ENCODE measurements at places on chromosomes 13 and 19.
A peak's percentile ranks its signal among the peaks of the same experiment; 100 is the strongest.

- no peak for DNase-seq
These were observed 38.7 kb downstream of the KATNAL1 start for GRCh38 chr13:30268673-30269072.

- DNase-seq: peak; percentile 89
These were observed 5.5 kb upstream of the PTBP1 start for GRCh38 chr19:791567-792305.

DNA sequence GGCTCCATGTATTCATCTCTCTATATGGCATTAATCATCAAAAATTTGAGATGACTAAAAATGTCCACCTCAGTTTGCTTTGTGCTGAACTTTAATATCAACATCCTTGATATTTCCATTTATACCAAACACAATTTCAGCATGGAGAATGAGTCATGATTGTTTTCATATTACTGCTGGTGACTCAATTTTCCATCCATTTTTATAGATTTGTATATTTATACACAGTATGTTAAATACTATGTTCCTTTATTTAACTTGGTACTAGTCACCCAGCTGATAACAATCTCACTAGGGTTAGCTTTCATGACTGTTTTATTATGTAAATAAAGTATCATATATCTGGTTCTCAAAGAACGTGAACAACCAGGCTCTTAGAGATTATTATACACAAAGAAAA, 1255.1 kb downstream of the SLITRK1 start:
- DNase-seq: no peak

DNA sequence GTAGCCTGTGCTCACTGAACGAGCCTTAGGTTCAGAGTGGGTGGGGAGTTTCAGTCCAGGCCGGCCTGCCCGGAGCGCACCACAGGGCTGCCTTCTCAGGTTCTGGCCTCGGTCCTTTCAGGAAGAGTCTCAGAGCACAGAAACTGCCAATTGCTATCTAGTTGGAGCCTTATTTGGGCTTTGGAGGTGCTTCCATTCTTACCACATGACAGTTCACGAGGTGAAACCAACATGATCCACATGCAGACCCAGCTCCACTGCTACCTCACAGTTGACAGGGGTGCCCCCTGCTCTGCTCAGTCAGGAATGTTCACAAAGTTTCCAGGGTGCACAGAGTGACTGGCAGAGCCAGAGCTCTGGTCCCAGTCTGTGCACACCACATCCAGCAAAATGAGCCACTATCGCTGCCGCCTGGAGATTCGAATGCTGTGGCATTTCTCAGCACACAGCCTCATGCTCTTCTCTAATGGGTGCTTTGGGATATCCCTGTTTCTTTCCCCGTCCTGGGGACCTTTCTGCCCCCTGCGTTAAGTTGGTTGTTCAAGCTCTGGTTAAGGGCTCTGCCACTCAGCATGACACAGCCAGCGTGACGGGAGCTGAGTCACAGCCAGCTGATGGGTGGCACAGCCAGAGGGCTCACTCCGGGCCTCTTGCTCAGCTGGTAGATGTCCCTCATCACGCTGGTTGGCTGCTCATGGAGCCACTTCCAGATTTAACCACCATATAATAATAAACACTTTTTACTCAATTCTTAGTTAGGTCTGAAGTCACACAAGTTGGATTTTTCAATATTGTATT, 7.5 kb upstream of the SACS start:
- no peak for DNase-seq

DNA sequence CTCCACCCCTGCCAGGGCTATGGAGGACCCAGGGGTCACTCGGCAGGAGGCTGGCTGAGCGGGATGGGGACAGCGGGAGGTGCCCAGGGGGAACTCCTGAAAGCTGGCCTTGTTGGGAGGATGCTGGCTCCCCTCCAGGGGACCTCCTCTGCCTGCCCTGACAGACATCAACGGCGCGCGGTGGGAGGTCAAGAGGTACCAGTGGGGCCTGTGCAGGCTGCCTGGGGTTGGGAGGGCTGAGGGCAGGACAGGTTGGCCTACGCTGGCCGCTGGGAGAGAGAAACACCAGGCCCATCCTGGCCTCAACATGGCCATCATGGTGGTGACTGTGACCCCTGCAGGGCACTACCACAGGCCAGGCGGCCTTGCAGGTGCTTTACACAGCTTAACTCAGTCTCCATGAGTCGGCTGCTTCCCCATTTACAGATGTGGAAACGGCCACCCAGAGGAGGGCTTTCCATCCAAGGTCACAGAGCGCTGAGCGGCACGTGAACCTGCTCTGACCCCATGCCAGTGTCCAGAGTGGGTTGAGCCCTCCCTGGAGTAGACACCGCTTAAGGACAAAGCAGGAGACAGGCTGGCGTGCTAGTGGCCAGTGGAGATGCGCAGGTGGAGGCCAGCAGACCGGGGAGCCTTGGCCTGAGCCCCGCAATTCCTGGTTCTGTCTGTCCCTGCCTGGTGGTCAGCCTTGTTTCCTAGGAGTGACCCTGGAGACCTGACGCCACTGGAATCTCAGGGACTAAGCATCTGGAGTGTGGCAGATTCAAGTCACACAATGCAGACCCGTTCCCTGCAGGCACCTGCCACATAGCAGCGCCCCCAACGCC, 27.6 kb downstream of the CEBPG start:
- no peak for DNase-seq

DNA sequence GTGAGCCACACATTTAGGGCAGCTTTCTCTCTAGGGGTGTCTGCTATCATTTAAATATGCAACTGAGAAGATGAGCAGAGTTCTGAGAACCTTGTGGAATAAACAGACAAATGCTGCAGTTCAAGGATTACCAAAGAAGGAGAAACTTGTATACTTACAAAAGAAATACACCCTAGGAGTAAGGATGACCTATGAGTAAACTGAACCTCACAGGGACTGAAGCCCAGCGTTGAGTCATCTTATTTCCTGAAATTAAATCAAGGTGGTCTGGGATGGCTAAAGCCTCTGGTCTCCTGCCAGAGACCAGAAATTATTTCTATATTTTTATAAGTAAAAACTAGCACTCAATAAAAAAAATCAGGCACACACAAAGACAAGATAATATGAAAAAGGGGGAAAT, 40.1 kb downstream of the FAM216B start:
- no peak for DNase-seq

- no peak for DNase-seq
These were observed 33.3 kb downstream of the MCF2L start for GRCh38 chr13:113002206-113002912.

GRCh38 chr13:110274687-110275086, 32.3 kb downstream of the COL4A1 start:
- DNase-seq: no peak

GRCh38 chr19:16370641-16371391, 46.2 kb downstream of the KLF2 start:
- no peak for DNase-seq

DNA sequence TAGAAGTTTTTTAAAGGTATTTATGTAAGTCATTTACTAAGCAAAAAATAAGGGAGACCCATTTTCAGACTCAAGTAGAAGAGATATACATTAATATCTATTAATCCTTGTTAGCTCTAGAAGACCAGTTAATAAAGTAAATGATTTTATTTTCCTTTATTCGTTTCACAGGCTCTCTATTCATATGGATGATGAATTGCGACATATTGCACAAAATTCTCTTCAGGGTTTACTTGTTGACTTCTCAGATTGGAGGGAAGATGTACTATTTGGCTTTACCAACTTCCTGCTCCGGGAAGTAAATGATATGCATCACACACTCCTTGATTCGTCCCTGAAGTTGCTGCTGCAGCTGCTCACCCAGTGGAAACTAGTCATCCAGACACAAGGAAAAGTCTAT, 139.3 kb downstream of the FRY start:
- DNase-seq: no peak

- DNase-seq: peak; percentile 16
These were observed 54.9 kb upstream of the SACS start for GRCh38 chr13:23488442-23488841.

- DNase-seq: peak; percentile 67
These were observed 344 bp downstream of the NHLRC3 start for GRCh38 chr13:39038569-39039030.

- no peak for DNase-seq
These were observed 328.2 kb downstream of the HS6ST3 start for GRCh38 chr13:96417939-96418685.

DNA sequence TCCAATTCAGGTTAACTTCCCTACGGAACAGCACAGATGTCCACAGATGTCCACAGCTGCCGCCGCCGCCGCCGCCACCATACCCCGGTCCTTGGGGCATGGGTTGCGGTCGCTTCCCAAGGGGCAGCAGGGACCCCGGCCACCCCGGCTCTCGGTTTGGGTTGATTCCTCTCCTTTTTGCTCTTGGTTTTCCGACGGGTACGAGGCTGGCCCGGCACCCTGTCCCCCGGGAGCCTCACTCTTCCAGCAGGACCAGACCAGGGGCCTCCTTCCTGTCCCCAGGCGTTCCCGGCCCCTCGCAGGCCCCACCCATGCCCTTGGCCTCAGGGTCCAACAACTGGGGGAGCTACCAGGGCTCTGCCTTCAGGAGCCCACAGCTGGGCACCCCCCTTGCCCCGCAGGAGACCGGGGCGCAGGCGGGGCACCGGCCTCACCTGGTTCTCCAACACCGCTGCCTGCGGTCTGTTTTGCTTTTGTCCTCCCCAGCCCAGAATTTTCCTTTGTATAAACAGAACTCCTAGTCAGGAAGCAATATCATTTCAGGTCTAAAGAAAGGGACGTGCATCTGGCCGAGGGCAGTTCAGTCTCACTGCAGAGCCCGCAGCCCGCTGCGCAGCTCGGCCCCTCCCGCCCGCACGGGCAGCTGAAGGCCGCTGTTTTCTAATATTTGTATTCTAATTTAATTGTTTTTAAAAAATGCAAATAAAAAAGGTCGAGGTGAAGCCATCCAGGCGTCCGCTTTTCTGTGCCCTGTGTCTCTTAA, 27.9 kb downstream of the ZBTB7A start:
- DNase-seq: no peak

DNA sequence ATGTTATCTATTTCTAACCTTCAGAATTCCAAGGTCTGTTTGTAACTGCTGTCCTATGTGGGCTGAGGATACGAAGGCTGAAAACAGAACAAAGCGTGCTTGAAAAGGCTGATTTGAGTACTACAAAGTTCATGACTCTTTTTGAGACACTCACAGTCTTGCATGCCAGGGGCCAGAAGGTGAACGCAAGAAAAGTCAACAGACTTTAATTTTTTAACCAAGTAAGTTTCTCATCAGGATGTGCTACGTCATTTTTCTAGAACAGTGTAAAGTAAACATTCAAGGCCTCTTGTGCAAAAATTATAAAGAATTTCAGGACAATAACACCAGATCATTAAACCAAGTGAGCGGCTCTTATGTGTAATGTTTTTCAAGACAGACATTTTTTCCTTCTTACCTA, 163.5 kb downstream of the COG6 start:
- no peak for DNase-seq

- DNase-seq: no peak
These were observed 87.0 kb upstream of the TSHZ3 start for GRCh38 chr19:31436121-31436776.

- no peak for DNase-seq
These were observed 1.3 kb upstream of the SOX21 start for GRCh38 chr13:94713561-94714182.

DNA sequence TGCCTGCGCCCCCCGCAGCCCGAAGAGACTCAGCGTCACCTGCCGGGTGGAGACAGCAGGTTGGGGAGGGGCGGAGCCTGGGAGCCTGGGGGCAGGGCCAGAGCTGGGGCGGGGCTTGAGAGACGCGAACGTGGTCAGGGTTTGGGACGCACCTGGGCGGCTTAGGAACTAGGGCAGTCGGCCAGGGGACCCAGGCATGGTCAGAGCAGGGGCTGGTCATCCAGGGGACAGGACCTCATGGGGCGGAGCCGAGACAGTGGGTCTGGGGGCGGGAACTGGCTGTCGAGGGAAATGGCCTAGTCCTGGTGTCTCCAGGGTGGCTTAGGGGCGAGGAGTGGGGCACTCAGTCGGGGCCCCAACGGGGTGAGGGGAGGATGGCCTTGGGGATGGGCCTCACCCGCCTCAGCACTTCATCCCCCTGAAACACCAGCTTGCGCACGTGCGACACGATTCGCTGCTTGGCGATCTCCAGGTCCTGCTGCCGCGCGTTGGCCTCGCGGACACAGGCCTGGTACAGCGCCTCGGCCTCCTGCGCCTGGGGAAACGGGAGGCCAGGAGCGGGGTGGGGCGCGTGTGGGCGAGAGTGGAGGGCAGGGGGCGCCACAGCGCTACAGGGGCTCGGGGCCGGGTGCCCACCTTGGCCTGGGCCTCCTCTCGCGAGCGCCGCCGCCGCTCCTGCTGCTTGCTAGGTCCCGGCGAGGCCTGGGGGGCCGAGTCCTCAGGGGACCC, 5.8 kb downstream of the GMIP start:
- DNase-seq: no peak

- peak; percentile 53 for DNase-seq
These were observed 1.6 kb downstream of the P2RY11 start for GRCh38 chr19:10112895-10113591.

DNA sequence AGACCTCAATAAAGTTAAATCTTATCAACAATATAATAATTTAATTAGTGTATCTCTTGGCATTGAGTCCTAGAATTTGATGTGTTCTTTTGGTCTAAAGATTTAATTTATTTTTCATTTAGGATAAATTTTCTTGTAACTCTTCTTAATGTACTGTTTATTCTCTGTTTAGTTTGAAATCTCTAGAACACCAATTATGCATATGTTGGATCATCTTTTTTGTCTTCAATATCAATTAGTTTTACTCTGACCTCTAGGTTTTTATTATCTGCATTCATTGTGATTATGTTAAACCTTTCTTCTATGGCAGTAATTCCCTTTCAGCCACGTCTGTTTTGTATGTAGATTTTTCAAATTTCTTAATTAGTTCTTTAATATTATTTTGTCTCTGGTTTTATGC, 93.8 kb upstream of the ARHGEF7 start:
- peak; percentile 3 for DNase-seq

GRCh38 chr19:2523630-2524311, 47.8 kb downstream of the GADD45B start:
- DNase-seq: no peak

DNA sequence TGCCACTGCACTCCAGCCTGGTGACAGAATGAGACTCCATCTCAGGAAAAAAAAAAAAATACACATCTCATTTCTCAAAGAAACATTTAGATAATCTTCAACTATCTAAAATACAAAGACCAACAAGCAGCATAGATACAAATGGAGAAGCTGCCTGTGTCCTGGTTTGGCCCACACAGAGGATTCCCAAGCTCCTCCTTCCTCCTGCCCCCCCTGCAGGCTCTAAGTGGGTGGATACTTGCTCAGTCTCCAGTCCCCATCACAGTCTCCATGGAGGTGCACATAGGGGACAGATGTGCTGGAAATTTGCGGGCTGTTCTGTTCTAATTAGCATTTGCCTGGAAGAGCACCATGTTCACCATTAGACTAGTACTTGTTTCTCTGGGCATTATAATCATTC, 59.9 kb downstream of the ABCC4 start:
- no peak for DNase-seq

- no peak for DNase-seq
These were observed 56.2 kb upstream of the UBE2L5 start for GRCh38 chr13:30366088-30366487.

DNA sequence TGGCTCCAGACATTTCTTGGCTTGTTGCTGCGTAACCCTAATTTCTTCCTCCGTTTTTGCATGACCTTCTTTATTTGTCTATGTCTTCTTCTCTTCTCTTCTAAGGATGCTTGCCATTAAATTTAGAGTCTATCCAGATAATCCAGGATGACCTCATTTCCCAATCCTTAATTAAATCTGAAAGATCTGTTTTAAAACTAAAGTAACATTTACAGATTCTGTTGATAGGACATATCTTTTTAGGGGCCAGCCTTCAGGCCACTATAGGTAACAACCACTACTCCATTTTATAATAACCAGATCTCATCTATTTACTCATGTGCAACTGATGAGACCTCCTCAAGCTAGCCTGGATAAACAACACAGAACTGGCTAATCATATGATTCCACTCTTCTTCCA, 490.5 kb upstream of the SLC10A2 start:
- no peak for DNase-seq
